Suppressor macrophage (primary cell): ENCODE measurements at places on chromosomes 7 and 10.
A peak's percentile ranks its signal among the peaks of the same experiment; 100 is the strongest.

DNA sequence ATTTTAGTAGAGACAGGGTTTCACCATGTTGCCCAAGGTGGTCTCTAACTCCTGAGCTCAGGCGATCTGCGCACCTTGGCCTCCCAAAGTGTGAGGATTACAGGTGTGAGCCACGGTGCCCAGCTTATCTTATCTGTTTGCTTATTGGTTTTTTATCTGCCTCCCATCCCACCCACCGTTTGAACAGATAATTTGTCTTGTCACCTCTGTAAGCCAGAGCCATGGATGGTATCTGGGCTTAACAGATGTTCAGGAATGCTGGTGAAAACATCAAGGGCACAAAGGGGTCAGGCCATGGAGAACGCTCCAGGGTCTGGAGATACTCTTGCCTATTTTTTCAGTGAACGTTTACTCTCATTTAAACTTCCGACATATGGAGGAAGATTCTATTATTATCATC, 12.0 kb upstream of the NDST2 start:
- no peak for DNase-seq

GRCh38 chr7:140417456-140418155, 13.7 kb downstream of the RAB19 start:
- DNase-seq, result no peak

DNA sequence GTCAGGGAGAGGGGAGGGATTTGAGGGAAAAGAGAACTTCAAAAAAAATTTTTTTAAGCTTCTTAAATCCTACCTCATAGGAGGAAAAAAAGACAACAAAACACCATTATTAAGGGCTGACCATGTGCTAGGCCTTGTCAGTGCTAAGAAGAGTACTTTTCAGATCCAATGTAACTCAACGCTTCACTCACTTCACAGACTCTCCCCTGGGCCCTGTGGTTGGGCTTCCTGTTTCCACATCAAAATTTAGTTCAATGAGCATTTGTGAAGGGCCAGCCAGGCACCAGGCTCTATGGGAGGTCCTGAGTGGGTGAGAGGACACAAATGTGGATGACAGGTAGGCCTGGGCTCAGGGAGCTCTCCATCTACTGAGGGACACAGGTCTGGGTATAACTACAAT, 249.8 kb downstream of the PTEN start:
- no peak for DNase-seq

DNA sequence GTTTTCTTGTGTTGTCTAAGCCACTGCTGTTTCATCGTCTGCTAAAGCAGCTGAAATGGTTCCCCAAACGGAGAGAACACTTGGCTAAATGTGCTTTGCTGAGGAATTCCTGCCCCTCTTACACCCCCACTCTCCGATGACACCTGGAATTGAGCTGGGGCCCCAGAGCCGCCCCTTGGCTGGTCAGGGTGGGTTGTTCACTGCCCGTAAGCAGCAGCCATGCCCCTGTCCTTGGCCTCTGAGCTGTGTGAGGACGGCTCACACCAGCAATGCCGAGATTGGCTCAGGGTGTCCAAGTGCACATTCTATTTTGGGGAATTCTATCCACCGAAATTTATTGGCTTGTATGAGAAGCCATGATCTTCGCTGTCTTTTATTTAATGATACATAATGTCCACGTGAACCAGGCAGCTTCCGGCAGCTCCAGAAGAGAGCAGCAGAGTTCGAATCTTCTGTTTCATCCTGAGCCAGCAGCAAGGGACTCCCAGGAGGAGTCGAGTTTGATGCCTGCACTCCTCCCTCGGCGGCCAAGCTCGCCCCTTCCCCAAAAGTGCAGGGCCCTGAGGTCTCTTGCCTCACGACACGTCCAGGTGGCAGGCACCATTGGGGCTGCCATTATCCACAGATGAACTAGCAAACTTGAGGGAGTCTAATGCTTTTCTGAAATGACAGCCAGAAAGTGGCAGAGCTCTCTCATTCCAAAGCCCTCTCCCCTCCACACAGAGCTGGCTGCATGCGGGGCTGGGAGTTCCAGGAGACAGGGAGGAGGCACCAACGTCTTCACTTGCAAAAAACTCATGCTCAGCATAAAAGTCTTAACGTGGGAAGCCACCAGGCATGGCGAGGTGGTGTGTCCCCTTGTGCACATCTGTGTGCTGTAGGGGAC, 114.0 kb downstream of the WDR37 start:
- no peak for DNase-seq

- no peak for DNase-seq
Measured at GRCh38 chr7:36766451-36766850, 42.2 kb upstream of the AOAH start.

DNA sequence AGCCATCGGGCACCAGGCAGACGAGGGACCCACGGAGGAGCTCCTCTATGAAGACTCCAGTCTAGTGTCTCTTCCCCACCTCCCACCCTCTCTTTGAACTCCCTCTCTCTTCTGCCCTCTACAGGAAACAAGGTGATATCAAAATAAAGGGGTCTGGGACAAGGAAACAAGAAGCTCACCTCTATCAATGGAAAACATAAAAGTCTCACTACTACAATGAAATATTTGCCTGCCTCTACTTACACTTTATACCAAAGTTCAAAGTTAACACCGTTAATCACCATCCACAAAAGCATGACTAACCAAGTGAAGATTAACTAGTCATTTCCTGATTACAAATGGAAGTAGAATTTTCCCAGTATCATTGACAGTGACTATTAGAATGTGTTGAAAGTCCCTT, 82.2 kb downstream of the PARD3 start:
- DNase-seq, result no peak

GRCh38 chr10:19498393-19499290, 317.6 kb upstream of the PLXDC2 start:
- no peak for DNase-seq

- DNase-seq, result no peak
Measured at GRCh38 chr7:6529643-6530042, 21.6 kb downstream of the GRID2IP start.

DNA sequence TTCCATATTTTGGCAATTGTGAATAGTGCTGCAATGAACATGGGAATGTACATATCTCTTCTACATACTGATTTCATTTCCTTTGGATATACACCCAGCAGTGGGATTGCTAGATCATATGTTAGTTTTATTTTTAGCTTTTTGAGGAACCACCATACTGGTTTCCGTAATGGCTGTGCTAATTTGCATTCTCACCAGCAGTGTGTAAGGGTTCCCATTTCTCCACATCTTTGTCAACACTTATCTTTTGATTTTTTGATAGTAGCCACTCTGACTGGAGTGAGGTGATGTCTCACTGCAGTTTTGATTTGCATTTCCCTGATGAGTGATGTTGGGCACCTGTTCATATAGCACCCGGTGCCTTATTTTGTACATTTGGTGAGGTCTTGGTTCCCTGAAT, 519.6 kb downstream of the REEP3 start:
- peak; percentile 74 for DNase-seq

- DNase-seq, result no peak
Measured at GRCh38 chr7:31432176-31432575, 81.7 kb upstream of the ITPRID1 start.

DNA sequence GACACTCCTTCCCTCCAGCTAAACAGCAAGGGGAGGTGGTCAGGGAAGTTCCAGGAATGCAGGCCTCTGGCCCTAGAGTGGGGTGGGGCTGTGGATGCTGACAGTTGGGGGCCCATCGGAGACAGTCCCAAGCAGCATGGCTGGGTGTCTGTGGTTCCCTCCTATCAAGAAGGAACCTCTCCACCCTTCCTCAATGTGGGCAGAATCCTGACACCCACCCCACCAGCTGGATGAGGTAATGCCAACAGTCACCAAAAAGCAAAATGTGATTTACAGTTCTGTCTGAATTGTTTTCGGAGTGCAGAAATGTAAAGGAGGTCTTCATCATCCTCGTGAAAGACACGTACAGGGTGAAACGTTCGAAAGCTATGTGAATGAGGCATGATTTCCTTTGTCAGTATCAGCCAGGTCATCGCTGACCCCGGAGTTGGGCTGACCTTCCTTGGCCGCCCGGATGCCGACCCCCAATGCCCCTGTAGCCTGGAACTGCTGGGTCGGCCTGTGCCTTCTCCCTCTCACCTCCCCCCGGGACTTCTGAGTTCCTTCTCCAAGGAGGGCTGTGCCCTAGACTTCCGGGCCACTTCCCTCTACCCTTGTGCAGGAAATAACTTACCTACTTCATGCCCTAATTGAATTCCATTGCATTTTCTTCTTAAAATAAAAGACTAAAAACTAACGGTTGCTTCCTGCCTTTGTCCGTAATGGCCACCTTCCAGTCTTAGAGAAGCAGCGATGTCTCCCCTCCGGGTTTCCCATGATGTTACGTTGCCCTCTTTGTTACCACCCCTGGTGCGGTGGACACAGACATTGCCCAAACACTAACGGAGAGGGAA, 24.5 kb downstream of the FOXK1 start:
- DNase-seq, result peak; percentile 69

DNA sequence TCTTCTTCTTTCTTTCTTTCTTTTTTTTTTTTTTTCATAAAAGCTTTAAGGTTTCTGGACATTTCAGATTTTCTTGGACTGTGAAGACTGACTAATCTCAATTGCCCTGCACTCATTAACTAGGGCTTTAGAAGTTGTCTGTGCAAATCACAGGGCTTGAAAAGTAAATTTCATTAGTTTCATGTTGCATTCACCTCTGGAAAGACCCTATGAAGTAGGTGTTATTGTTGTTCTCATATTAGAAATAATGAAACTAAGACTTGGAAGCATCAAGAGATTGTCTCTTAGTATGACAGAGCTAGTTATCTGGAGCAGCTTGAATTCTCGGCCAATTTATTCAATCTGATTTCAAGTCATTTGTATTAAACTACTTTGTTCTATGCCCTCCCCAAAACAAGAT, 28.2 kb upstream of the SEMA3D start:
- no peak for DNase-seq

DNA sequence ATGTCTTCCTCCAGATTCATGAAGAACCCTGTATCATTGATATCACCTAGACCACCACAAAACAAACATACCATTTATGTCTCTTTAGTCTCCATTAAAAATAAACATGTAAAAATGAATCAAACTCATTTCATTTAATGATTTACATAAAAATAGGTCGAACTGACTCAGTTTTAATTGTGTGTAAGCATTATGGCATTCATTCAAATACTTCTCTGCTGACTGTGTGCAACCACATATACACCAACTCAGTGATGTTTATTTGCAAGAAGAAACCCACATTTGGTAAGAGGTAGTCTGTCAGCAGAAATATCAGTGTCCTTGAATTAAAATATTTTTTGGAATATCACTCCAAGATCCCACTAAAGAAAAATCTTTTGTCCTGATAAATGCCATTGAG, 30.5 kb downstream of the ABCB1 start:
- no peak for DNase-seq

GRCh38 chr10:78148216-78148960, 114.7 kb downstream of the RPS24 start:
- no peak for DNase-seq

DNA sequence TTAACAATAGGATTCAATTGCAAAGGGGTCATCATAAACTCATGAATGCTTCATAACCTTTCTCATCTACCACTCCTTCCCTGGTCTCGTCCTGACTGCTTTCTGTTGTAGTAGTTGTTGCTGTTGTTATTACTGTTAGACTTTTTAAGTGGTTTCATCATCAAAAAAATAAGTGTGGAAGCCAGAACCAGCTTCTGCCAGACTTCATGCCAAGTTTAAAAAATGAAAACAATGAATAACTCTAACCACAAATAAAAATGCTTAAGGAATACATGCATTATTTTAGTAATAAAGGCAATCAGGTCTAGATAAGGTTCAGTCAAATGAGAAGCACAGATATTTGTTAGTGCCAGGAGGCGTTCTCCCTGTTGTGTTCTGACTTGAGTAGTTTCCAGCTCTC, 85.4 kb downstream of the PCLO start:
- no peak for DNase-seq

GRCh38 chr10:122375679-122376160, 1.2 kb downstream of the PLEKHA1 start:
- no peak for DNase-seq

GRCh38 chr7:155961241-155962190, 149.3 kb upstream of the SHH start:
- DNase-seq, result no peak

DNA sequence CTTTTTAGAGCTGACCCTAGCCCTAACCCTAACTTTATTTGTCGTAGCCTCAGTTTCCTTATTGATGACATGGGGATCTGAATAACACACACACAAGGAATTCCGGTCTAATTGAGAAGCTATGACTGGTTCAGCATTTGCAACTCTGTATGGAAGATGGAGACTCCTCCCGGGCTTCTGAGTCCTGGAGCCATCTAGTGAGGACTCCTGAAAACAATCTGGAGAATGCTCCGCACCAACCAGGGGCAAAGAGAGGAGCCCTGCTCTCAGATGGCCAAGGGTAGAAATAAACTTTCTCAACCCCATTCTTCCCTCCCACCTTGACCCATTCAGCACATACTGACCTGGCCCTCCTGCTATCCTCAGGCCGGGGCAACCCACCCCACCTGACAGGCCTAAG, 26.4 kb downstream of the MBL2 start:
- DNase-seq, result no peak

- DNase-seq, result no peak
Measured at GRCh38 chr10:30241422-30242110, 107.5 kb downstream of the MTPAP start.

- DNase-seq, result peak; percentile 51
Measured at GRCh38 chr10:133276435-133277201, at the start of gene ADAM8. ADAM8 (minus strand) TSS chr10:133276868; CDS start chr10:133276817, 51 bp downstream.

DNA sequence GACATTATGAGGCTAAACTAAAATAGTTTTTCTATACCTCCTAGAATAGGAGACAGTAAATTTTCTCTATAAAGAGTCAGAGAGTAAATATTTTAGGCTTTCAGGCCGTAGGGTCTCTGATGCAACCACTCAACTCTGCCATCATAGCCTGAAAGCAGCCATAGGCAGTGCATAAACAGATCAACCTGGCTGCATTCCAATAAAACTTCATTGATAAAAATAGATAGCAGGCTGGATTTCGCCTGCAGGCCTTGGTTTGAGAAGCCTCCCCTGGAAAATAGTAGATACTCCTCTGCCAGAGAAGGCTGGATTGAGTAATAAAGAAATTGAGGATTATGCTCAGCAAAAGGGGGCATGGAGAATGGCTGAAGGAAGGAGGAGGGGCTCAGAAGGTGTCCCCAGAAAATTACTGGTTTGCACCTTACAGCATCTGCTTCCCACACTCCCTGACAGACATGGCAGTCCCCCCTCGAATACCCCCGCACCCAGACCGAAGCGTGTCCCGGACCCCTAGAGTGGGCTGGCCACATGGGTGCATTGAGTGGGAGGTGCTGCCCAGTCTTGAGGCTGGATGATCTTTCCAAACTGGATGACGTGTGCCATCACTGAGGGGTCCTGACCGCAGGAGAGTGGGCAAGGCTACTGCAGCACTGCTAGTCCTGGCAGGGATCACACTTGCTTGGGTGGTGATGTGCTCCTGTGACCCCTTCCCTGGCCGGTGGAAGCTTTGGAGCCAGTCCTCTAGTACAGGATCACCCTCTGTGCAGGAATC, 126.6 kb downstream of the PTPN20 start:
- no peak for DNase-seq

GRCh38 chr7:46912692-46913091, 669.2 kb downstream of the TNS3 start:
- DNase-seq, result no peak

- peak; percentile 17 for DNase-seq
Measured at GRCh38 chr7:121366852-121367431, 29.2 kb downstream of the FAM3C start.

- no peak for DNase-seq
Measured at GRCh38 chr7:112362053-112362650, 88.1 kb upstream of the IFRD1 start.
